Cerebellum (tissue), 4 donors: ENCODE measurements at places on chromosomes 5 and 9. TPM values are rescaled to one million over a fixed set of nuclear protein-coding genes. Genes with fewer than 3 reads are reported as not detected.

PCDHGA5 gene
- total RNA-seq, result 14.3 TPM

MAMDC2 gene
- total RNA-seq, result 9.6 TPM

PCDHB15 gene
- 25.0 TPM for total RNA-seq

CTXN3 gene
- total RNA-seq, result 2.8 TPM

CAAP1 gene
- total RNA-seq, result 16.4 TPM

CDC26 gene
- 15.5 TPM for total RNA-seq

ZNG1F gene
- 26.9 TPM for total RNA-seq

LHX3 gene
- not detected for total RNA-seq

MEIKIN gene
- total RNA-seq, result not detected

PCDHA10 gene
- 20.4 TPM for total RNA-seq

DNA sequence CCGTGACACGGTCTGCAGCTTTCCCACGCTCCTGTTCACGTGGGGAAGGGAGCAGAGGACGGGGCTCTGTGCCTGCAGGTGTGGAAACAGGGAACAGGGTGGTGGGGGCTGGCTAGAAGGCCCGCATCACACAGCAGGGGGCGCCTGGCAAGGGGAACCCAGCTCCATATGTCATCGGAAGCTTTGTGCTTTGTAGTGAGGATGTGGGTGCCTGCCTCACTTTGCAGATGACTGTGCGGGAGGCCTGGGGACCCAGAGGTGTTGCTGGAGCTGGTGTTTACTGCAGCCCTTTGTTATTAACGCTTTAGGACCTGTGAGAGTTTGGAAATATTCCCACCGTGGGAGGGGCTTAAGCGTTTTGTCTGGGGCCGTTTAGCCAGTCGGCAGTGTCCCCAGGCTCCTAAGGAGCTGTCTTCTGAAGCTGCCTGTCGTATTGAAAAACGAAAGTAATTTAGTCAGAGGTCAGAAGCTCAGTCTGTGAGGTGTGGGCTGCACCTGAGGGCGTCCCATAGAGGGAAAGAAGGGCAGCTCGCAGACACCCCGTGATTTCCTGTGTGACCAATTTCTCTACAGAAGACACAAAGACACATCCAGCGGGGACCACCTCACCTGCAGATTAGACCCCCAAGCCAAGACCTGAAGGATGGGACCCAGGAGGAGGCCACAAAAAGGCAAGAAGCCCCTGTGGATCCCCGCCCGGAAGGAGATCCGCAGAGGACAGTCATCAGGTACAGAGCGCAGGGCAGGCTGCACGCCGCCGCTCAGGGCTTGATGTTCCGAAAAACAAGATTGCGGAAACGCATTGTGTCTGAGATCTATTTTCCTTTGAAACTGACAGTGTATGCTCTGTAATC is 9.1 kb downstream of the MAN1B1 start:
- no peak for DNase-seq

DNA sequence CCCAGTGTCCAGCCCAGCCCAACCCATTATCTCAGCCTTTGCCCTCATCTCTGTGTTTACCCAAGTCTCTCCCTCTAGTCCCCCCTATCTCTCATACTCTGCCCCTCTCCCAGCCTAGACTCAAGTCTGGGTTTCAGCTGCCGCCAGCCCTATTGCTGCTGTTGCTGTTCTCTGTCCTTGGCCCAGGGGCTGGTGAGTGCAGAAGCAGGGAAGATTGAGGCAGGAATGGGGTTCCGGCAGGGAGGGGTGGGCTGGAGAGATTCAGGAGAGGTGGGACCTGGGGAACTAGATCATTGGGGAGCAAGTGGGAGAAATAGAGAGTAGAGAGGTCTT is 702 bp downstream of the TMEM8B start:
- DNase-seq, result no peak

GRCh38 chr5:102313912-102314311 is 17.8 kb upstream of the SLCO4C1 start:
- no peak for DNase-seq

- no peak for DNase-seq
Observed at GRCh38 chr5:67960939-67961338, 254.6 kb upstream of the PIK3R1 start.

- DNase-seq, result no peak
Observed at GRCh38 chr9:86637515-86637914, 283.3 kb upstream of the TUT7 start.

DNA sequence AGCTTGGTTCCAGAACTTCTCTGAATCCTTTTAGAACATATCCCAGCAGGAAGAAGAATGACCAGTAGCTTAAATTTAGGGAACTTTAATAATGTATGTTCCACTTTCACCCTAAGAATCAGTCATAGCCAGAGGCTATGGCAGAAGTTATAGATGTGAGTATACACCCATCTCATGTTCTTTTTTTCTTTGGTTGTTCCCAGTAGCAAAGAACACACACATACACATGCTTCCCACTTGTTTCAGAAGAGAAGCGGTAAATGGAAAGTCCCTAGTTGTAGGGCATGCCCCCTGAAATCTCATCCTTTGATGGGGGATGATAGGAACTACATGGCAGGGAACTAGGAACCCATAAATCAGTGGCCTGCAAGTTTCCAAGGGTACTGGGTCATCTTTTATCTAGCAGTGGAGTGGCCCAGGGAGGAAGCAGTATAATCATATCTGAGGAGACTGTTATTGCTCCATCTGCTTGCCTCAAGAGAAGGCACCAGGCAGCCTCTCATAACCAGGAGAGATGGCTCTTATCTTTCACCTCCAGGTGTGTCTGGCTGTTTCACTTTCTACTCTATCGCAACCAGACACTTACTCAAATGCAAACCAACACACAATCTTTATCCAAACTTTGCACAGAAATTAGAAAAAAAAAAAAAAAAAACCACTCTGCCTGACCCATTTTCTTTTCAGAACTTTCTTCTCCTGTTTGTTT is 109.5 kb downstream of the SNCAIP start:
- DNase-seq, result no peak

DNA sequence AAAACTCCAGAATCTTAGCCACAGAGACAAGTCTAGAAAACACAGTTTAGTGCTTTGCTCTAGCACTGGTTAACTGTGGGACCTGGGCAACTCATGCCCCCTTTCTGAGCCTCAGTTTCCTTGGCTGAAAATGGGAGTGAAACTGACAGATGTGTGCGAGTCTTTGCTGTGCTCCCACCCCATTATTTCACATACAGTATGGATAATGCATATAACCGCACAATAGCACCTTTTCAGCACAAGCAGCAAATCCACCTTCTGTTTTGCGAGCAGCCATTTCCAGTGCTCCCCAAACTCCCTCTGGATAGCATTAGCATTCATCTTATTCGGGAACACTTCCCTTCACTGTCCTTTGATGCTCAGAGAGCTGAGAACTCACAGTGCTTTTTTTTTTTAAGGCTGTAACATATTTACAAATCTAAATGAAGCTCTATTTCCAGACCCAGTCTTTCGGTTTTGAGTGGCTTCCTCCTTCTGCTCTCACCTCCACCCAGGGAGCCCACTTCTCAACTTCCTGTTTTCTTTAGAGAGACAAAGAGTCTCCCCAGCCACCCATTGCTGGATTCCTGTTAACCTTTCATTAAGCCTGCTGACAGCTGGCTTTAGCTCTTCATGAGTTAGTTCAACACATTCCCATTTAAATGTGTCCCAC is 49.2 kb downstream of the TIMD4 start:
- no peak for DNase-seq

GRCh38 chr9:68567565-68567964 is 26.9 kb upstream of the TMEM252 start:
- no peak for DNase-seq

DNA sequence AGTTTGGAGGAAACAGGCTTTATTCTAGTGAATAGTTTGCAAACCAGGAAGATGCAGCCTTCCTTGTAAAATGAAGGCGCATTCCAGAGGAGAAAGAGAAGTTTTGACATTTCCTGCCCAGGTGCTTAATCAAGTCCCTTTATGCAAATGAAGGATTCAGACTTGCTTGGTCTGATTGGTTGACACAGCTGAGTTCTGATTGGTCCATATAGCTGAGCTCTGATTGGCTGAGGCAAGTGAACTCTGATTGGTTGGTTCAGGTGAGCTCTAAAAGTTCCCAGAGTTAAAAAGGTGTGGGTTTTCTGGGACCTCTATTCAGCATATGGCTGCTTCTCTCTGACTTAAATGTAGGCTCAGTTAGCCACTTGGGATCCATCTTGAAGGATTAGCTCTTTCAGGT is 151.0 kb downstream of the CACNA1B start:
- DNase-seq, result no peak

DNA sequence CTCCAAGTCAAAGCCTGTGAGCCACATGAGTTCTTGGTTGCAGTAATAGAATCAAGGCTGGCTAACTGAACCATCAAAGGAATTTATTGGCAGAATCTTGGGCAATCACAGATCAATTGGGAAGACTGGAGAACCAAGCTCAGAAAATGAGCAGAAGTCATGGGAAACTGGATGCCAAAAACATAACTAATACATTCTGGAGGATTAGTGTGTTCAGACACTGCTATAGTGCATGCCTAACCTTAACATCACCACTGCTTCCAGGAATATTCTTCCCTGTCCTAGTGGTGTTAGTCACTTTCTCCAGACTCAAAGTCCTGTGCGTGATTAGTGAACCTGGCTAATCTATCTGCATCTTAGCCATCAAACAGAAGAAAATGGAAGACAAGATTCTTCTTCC is 843.7 kb downstream of the EFNA5 start:
- DNase-seq, result no peak

GRCh38 chr9:129988607-129989361 is 54.2 kb downstream of the FNBP1 start:
- no peak for DNase-seq

GRCh38 chr5:2556375-2556966 is 195.0 kb downstream of the IRX2 start:
- no peak for DNase-seq

DNA sequence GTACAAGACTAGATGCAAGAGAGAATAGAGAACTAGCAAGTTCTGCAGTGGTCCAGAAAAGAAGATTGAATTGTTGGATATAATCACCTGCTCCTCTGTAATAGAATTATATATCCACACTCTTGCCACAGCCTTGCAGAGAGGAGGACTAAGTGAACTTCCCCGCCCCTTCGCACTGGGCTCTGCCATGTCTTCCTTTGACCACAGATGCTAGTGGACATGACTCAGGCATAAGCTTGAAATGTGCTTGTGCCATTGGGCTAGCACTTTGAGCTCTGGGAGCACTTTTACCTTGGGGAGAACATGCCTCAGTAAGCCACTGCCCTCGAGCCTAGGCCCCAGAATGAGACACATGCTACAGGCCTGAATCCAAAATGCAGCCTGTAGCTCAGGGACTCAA is 113.5 kb upstream of the RASA1 start:
- no peak for DNase-seq

DNA sequence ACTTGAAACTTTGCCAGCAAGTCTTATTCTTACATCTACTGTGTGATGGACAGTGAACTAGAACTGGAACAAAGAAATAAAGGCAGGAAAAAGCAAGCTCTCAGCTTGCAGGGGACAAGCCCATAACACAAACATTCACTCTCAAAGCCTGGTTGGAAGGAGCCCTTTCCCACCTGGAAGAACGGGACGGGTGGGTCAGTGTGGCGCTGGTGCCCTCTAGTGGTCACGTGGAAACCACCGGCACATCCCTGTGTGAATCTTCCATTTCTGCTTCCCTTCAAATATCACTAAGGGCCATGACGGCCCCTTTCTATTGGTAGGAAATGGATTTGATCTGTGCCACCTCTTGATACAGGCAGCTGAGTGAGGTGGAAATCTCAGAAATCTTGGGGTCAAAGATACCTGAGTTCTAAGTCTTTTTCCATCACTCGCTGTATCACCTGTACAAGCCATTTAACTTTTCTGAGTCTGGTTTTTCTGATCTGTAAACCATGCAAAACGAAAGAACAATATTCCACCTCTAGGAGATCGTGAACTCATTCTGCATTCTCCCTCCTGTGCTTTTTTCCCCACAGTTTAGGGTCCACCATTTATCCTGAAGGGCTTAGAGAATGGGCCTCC is 211.6 kb downstream of the MSX2 start:
- peak; percentile 43 for DNase-seq

DNA sequence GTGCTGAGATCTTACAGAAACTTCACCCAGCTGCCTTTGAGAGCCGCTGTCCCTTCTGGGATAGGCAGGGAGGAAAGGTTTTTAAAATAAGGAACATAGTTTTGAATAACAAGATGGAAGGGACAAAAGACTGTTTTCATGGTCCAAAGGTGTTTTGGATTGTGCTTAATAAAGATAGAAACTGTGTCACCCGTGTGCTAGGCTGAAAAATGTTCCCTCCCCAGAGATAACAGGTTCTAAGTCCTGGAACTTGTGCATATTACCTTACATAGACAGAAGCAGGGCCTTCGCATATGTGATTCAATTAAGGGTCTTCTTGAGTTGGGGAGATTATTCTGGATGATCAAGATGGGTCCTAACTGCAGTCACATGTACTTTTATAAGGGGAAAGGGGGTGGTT is 1.9 kb upstream of the CEMIP2 start:
- no peak for DNase-seq

DNA sequence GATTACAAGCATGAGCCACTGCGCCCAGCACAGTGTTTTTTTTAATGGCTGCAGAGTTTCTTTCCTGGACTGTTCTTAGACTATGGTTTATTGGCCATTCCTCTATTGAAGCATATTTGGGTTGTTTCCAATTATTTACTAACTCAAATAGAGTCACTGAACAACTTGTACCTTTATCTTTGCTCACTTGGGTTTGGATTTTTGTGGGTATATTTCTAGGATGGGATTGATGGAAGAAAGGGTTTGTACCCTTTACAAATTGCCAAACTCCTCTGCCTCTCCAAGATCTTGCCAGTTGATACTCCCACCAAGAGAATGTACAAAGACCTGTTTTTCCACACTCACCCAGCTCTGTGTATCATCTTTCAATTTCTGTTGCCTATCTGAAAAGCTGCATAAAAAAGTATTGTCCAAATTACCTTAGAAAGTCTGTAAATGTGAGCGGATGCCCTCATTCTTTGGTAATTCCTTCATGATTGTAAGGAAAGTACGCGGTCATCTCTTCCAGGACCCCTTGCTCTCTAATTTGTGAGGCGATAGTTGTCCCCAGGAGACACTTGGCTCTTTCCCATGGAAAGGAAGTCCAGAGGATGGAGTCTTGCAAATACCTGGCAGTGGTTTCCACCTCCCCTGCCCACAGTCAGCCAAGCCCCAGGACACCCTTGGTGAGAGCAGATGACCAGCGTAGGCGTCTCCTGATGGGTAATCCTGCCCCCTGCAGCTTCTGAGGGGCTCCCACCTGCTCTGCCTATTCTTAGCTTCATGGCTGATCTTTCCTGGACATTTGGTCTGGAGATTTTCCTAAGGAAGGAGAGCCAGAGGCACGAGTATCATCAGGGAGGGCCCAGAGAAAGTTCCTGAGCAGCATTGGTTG is 33.0 kb downstream of the ARHGEF37 start:
- peak; percentile 89 for DNase-seq

DNA sequence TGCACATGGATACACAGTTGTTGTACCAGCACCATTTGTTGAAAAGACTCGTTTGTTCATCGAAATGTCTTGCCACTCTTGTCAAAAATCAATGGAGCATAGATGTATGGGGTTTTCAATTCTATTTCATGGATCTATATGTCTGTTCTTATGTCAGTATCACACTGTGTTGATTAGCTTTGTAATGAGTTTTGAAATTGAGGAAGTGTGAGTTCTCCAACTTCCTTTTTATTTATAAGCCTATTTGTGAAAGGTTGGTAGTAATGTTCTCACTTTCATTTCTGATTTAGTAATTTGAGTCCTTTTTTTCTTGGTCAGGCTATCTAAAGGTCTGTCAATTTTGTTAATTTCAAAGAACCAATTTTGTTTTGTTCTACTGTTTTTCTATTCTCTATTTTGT is 26.1 kb downstream of the ZNF510 start:
- no peak for DNase-seq

GRCh38 chr5:1975898-1976765 is 93.4 kb upstream of the IRX4 start:
- DNase-seq, result no peak
